Activated CD8-positive, alpha-beta T cell treated with anti-CD3 and anti-CD28 coated beads, Interleukin-2, amount 10 ng/mL, durations not matched to agents 7 days and 5 days (primary cell): ENCODE measurements at places on chromosomes 4 and X. TPM values are rescaled to one million over a fixed set of nuclear protein-coding genes. Genes with fewer than 3 reads are reported as not detected.
A peak's percentile ranks its signal among the peaks of the same experiment; 100 is the strongest.

- H3K4me1 ChIP-seq: no peaks in the 10 kb centered on the region
- DNase-seq: no peak
- H3K4me3 ChIP-seq: no peak overlapping the region
- H3K36me3 ChIP-seq: no peaks in the 10 kb centered on the region
Measured at GRCh38 chr4:89914609-89915550, 20.2 kb downstream of the MMRN1 start.

DNA sequence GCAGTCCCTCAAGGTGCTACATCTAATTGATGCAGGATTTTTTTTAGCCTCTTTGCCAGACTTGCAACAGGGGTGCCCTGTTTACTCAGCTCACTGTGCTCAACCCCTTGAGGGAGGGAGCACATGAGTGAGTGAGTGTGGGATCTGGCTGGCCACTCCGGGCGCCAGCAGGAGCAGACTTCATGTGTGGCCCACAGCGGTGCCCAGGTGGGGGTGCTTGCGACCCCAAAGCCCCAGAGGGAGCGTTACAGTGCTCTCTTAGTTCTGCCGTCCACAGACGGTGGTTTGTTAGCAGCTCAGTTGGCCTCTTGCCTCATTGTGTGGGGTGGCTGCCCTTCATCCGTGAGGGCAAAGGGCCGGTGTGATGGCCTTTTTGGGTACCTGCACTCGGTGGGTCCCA lies 81.6 kb upstream of the MYOZ2 start:
- no peak overlapping the region for H3K27ac ChIP-seq
- no peaks in the 10 kb centered on the region for H3K4me1 ChIP-seq
- peaks cover 3% of the 10 kb centered on the region for H3K27me3 ChIP-seq
- DNase-seq: no peak
- no peak overlapping the region for H3K4me3 ChIP-seq

- H3K4me3 ChIP-seq: peak overlapping the region; percentile 38
- H3K4me1 ChIP-seq: peaks cover 51% of the 10 kb centered on the region
- peak overlapping the region; percentile 86 for H3K27ac ChIP-seq
Measured at GRCh38 chr4:2290488-2290887, 28.6 kb upstream of the MXD4 start.

DNA sequence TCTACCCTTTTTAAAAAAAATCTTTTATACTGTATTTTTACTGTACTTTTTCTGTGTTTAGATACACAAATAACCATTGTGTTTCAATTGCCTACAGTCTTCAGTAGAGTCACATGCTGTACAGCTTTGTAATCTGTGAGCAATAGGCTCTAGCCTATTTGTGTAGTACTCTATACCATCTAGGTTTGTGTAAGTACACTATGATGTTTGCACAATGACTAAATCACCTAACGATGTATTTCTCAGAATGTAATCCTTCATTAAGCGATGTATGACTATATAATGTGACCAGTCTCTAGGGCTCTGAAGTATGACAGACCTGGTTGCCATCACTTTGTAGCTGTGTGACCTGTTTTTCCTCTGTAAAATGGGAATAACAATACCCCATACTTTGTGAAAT lies 14.2 kb upstream of the DCAF4L1 start:
- no peaks in the 10 kb centered on the region for H3K4me1 ChIP-seq
- no peak for DNase-seq
- no peaks in the 10 kb centered on the region for H3K27me3 ChIP-seq

DNA sequence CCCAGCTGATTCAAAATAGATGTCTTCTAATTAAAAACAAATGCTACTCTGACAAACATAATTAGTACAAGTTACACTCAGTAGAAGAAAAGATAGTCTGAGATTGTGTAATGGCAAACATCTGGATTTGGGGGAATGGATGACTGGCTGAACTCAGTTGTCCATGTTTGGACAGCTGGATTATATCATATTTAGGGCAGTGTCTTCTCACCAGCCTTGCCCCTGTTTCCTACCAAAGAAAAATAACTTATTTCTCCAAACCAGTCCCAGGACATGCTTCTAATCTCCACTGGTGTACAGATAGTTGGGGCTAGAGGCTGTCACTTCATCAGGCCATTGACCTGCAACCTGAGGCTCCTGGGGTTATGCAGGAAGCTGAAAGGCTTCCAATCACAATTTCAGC lies 237.3 kb downstream of the USP46 start:
- no peaks in the 10 kb centered on the region for H3K4me1 ChIP-seq
- no peak overlapping the region for H3K4me3 ChIP-seq
- no peaks in the 10 kb centered on the region for H3K27me3 ChIP-seq
- DNase-seq: no peak
- no peak overlapping the region for H3K27ac ChIP-seq
- H3K36me3 ChIP-seq: no peaks in the 10 kb centered on the region

DNA sequence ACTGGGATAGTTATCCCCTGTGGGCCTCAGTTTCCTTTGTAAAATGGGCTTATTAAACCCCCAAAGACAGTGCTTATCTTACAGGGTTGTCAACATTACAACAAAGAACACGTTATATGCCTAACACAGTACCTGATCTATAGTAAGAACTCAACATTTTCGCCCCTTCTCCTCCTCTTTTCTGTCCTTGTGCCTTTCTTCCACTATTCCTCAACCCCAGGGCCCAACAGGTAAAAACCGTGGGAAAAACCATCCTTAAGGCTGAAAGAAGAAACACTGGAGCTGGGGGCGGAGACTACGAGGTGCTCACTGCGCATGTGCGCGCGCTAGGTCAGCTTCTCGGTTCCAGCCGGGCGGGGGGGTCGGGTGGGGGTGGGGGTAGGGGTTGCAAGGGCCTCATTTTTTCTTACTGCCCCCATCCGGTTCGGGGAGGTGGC lies 426 bp upstream of the XIAP start:
- H3K4me3 ChIP-seq: peak overlapping the region; percentile 78
- no peaks in the 10 kb centered on the region for H3K27me3 ChIP-seq
- peaks cover 3% of the 10 kb centered on the region for H3K36me3 ChIP-seq
- H3K27ac ChIP-seq: peak overlapping the region; percentile 93

DNA sequence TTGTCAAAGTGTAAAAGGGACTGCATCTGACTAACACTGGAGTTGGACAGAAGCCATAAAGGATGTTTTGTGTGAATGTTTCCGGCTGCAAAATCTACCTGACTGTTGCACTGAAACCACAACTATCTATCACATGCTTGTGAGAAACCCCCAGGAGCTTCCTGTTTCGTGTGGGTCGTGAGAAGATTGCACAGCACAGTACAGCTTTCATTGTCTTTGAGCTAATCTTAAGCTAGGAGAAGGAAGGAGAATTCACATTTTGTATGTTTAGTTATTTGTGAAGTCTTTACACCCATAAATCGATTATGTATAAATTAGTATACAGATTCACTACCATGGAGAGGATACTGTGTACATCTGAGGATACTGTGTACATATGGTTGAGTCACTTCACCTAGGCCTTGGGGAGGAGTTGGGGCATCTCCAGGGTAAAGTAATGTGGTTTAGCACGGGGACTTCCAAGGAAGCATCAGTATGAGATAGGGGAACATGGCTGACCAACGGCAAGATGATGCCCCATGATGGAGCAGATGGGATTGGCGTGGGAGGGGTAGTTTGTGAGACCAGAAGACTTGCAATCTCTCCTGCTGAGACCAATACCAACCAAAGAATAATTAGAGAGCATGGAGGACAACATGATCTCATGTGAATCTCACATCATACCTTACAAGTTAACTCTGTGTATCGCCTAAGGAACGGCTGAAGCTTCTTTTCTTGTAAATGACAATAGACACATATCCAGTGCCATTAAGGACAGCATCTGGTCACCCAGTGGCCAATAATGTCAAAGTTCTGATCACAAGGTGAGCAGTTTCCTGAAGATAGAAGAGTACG lies 43.1 kb upstream of the FAM9C start:
- peaks cover 94% of the 10 kb centered on the region for H3K4me1 ChIP-seq
- H3K4me3 ChIP-seq: peak overlapping the region; percentile 79
- H3K27ac ChIP-seq: peak overlapping the region; percentile 98
- peaks cover 5% of the 10 kb centered on the region for H3K36me3 ChIP-seq
- peak; percentile 81 for DNase-seq
- H3K27me3 ChIP-seq: no peaks in the 10 kb centered on the region

DNA sequence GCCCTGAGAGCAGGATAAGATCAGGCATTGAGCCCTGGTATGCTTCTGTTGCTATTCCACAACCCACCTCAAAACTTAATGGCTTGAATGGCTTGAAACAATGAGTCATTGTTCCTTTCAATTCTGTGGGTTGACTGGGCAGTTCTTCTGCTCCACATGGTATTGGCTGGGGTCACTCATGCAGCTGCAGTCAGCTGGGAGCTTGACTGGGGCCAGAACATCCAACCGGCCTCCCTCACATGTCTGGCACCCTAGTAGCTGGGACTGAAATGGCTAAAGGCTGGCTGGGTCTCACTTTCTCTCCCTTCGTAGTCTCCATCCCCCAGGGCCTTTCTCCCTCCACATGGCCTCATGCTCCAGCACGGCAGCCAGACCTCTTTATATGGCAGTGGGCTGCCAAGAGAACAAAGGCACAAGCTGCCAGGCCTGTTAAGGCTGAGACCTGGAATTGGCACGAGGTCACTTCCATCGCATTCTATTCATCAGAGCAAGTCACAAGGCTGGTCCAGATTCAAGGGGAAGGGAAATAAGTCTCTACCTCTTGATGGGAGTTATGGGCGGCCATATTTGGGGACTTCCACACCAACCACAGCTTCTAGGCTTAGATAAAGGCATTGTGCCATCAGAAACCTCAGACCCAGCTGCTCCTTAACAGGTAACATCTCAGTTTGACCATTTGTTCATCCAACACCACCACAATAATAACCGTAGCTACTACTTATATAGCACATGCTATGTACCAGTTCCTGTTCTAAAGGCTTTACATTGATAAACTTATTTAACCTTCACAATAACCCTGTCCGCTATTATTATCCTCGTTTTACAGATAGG lies 159.7 kb upstream of the ATP6AP2 start:
- H3K4me1 ChIP-seq: peaks cover 34% of the 10 kb centered on the region
- H3K36me3 ChIP-seq: no peaks in the 10 kb centered on the region
- H3K27ac ChIP-seq: no peak overlapping the region
- H3K4me3 ChIP-seq: no peak overlapping the region
- H3K27me3 ChIP-seq: peaks cover 16% of the 10 kb centered on the region

GRCh38 chr4:3820806-3821579 lies 54.8 kb downstream of the ADRA2C start:
- H3K4me1 ChIP-seq: no peaks in the 10 kb centered on the region
- no peaks in the 10 kb centered on the region for H3K27me3 ChIP-seq
- no peak for DNase-seq
- no peaks in the 10 kb centered on the region for H3K36me3 ChIP-seq
- H3K4me3 ChIP-seq: no peak overlapping the region

GRCh38 chr4:86300516-86300915 lies 59.3 kb downstream of the MAPK10 start:
- DNase-seq: no peak
- H3K4me3 ChIP-seq: no peak overlapping the region
- no peak overlapping the region for H3K27ac ChIP-seq
- H3K27me3 ChIP-seq: no peaks in the 10 kb centered on the region
- no peaks in the 10 kb centered on the region for H3K4me1 ChIP-seq
- no peaks in the 10 kb centered on the region for H3K36me3 ChIP-seq

GRCh38 chr4:70688795-70689231 lies 481 bp downstream of the UTP3 start:
- H3K36me3 ChIP-seq: peaks cover 33% of the 10 kb centered on the region
- no peaks in the 10 kb centered on the region for H3K27me3 ChIP-seq
- H3K4me1 ChIP-seq: peaks cover 33% of the 10 kb centered on the region
- H3K4me3 ChIP-seq: peak overlapping the region; percentile 97

- H3K4me1 ChIP-seq: peaks cover 18% of the 10 kb centered on the region
- H3K4me3 ChIP-seq: no peak overlapping the region
- no peaks in the 10 kb centered on the region for H3K27me3 ChIP-seq
- DNase-seq: no peak
- peaks cover 9% of the 10 kb centered on the region for H3K36me3 ChIP-seq
Measured at GRCh38 chr4:7864685-7865084, 75.0 kb downstream of the AFAP1 start.

GRCh38 chr4:155426953-155427352 lies 50.2 kb upstream of the MAP9 start:
- no peak for DNase-seq
- H3K4me1 ChIP-seq: no peaks in the 10 kb centered on the region
- H3K4me3 ChIP-seq: no peak overlapping the region
- H3K27me3 ChIP-seq: no peaks in the 10 kb centered on the region

DNA sequence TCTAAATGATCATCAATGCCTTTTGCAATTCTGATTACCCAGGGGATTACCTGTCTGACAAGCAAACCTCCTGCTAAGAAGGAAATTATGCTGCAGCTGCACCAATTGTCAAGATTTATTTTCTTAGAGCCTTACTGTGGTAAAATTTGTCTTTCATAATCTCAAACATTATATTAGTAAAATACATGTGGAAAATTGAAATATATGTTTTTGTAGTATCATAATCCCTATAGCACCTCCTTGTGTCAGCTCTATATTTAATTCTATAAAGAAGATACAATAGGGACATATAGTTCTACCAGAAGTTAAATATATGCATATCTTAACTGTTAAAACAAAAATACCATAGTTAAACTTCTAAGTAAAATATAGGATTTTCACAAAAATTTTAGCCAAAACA lies 655.6 kb upstream of the PCDH10 start:
- H3K4me3 ChIP-seq: no peak overlapping the region
- H3K4me1 ChIP-seq: no peaks in the 10 kb centered on the region
- H3K27ac ChIP-seq: no peak overlapping the region
- DNase-seq: no peak
- H3K27me3 ChIP-seq: no peaks in the 10 kb centered on the region

GRCh38 chrX:142978130-142978684 lies 47.5 kb upstream of the SPANXN4 start:
- H3K36me3 ChIP-seq: no peaks in the 10 kb centered on the region
- H3K27me3 ChIP-seq: no peaks in the 10 kb centered on the region
- H3K4me1 ChIP-seq: no peaks in the 10 kb centered on the region
- H3K4me3 ChIP-seq: no peak overlapping the region
- no peak overlapping the region for H3K27ac ChIP-seq

DNA sequence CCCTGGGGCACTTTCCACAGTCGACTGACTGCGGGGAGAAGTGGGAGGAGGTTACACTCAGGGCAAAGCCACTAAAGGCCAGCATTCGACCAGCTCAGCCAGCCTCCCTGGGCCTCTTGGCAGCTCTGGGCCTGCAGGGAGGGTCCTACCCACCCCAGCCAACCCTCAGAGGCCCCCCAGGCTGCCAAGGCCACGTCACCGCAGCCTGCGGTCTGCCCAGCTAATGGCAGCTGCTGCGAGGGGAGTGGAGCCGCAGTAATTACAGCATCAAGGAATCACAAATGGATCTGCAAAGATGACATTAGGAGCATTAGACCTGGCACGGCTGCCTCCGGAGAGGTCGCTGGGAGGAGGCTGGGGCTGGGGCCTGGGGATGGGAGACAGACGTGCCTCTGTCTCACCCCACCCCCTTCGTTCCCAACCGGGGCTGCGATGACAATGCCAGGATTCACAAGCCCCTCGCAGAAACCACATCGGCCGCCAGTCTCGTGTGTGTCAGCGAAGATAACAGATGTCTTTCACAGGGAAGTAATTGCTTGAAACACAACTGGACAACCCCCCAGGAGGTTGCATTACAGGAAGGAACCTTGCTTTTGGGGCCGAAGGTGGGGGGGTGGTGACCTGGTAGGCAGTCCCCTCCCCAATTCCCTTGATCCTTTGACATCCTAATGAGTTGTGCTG lies 367.6 kb downstream of the BCOR start:
- H3K4me1 ChIP-seq: peaks cover 14% of the 10 kb centered on the region
- DNase-seq: no peak
- no peak overlapping the region for H3K4me3 ChIP-seq
- H3K27ac ChIP-seq: no peak overlapping the region
- no peaks in the 10 kb centered on the region for H3K36me3 ChIP-seq

Gene XKRX
- total RNA-seq: not detected

Gene CNKSR2
- 11.1 TPM for total RNA-seq

Gene NRK
- total RNA-seq: not detected

Gene SOWAHB
- total RNA-seq: not detected

Gene TECRL
- total RNA-seq: not detected

Gene S100P
- total RNA-seq: 8.5 TPM

Gene MAGEA9B
- total RNA-seq: not detected
